ENCODE measurements at places on chromosomes 7 and 10.

DNA sequence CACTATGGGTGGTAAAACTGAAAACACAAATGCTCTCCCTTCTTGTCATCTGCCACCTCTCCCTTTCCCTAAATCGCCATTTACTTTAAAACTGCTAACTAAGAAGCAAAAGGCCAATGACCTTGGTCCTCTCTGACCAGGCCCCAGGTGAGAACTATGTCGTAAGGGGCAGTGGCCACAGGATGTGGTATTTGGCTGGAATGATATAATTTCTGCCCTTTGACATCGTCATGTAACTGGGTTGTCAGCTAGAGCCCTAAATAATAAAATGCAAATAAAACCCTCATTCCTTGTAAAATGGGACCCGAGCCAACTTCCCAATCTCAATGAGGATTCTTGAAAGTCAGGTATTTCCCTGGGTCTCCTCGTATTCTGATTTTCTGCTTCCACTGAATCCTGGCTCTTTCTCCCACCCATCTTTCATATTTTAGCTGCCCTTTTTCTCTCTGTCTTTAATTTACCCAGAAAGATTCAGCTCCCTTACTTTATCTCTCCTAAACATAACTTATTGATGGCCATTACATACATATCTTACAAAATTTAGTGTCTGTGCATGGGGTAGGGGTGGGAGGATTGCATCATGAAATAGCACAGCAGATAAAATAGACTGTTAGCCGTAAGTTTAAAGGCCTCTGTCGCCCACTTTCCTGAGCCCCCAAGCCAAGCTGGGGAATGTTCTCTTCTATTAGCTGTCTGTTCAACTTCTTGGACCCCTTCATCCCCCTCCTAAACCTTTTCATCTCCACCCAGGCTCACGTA lies 3.2 kb upstream of the EEPD1 start:
- DNase-seq: no peak

DNA sequence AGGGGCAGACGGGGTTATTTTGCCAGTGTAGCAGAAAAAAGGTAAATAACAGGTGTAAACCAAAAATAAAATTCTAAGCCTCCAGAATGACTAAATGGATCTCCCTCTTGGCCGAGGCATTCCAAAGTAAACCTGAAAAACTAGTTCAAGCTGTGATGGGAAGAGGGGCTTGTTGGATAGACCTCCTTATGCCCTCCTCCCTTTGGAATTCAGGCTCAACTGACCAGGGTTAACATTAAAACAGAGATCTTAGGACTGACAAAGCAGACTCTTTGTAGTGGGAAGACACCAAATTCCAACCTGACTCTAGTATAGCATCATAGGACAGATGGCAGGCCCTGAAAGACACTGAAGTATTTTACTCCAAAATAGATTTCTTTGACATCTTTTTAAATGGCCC lies 113.8 kb upstream of the ITGB1 start:
- no peak for DNase-seq

DNA sequence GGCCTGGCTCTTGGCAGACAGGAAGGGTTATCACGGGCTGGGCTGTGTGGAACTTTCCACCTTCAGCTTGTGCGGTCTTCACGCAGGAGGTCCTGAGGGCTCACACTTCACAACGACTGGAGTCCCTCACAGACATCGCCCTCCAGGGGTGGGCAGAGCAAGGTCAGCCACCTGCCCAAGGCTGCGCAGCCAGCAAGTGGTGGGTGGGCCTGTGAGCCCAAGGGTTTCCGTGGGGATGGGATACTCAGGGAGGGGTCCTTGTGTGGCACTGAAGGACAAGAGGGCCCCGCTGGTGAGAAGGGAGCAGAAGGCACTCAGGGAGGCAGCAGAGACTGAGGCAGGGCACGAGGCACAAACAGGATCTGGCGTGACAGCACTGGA lies 22.0 kb downstream of the PDIA4 start:
- DNase-seq: no peak

DNA sequence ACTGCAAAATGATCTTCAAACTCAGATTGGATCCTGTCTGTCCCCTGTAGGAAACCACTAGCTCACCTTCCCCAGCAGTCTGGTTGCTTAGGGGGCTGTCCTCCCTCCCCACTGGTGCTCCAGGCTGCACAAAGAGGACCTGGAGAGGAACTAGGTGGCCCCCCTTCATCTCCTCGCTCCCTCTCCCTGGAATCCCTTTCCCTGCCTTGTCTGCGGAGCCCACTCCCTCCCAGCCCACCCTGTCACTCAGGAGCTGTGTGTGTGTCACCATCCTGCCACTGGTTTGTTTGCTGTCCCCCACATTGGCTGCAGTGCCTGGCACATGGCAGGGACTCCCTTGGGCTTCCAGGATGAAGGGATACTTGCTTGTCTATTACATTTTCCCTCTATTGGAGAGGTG lies 35.5 kb upstream of the ZMIZ2 start:
- DNase-seq: no peak

DNA sequence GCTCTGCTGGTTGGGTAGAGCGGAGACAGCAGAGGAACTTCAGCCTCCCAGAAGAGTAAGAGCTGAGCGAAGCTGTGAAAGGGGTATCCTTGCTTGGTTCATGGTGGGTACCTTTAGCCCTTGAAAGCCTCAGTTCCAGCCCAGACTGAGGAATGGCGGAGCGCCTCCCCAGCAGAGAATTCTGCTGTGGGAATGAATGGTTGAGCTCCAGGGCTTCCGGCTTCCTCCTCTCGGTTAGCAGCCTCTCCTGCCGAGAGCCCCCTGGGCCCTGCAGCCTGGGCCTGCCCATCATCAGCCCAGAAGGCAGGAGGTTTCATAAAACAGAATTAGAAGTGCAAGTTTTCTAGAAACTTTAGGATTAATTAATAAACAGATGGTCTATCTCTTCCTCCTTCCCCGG lies 79.9 kb upstream of the ANLN start:
- DNase-seq: no peak

DNA sequence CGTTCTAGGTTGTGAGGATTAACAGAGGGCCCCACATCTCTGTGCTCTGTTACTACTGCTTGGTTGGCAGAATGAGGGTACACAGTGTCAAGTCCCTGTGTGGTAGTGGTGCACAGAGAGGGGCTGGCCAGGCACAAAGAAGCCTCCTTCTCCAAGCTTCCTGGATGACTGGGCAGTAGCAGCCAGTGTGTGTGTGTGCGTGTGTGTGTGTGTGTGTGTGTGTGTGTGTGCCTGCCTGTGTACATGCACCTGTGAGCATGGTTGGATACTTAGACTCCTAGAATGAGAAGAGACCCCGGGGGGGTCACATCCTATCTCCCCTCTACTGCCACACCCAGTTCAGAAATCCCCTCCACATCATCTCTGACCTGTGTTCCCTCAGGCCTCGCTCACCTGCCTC lies 146.7 kb upstream of the UNC5B start:
- DNase-seq: no peak

DNA sequence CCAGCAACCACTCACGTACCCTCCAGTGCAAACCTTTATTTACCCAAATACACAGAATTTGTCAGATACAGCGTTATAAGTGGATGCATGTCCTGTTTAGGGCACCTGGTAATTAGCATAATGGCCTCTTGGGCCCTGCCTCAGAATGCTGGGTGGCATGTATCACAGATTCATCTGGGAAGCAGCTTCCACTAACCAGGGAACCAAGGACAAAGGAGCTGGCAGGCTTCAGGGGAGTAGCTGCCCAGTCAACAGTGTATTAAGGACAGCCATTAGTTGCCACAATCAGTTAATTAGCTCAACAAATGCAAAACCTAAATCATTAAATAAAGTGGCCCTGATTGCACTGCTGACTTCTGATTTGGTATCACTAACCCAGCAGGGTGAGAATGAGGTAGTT lies 105.7 kb downstream of the RAPGEF5 start:
- DNase-seq: no peak

DNA sequence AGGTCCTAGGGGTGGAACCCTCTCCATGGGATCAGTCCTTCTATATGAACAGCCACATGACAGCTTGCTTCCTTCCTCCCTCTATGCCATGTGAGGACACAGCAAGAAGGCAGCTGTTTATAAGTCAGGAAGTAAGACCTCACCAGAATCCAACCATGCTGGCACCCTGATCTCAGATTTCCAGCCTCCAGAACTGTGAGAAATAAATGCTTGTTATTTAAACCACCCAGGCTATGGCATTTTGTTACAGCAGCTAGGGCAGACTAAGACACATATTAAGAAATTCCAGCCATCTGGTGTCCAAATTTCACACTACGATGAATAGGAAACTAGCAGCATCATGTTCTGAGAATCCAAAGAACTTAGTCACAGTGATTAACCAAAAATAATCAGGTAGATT lies 140.1 kb downstream of the ZFAND4 start:
- no peak for DNase-seq

DNA sequence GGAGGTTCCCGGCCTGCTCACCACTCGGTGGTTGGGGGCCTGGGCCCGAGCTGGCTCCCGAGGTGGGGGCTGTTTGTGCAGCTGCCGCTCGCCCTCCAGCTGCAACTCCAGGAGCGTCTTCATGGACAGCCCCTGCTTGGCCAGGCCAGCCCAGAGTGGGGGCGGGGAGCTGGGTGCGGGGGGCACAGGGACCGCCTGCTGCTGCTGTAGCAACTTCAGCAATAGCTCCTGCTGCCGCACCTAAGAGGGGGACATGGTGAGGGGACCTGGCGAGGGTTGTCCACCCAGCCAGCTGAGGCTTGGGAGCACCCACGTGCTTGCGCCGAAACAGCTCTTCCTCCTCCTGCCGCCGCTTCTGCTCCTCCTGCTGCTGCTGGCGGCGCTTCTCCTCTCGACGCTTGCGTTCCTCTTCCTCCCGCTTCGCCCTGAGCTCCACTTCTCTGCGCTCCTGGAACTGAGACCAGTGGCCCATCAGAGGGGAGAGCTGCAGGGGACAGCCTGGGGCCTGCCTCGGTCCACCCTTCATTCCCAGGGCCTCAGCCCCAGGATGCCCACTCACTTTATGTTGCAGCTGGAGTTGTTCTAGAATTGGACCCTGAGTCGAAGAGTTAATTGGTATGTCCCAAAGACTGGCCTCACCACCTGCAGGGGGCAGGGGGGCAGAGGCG lies 9.6 kb downstream of the GNB2 start:
- DNase-seq: no peak

DNA sequence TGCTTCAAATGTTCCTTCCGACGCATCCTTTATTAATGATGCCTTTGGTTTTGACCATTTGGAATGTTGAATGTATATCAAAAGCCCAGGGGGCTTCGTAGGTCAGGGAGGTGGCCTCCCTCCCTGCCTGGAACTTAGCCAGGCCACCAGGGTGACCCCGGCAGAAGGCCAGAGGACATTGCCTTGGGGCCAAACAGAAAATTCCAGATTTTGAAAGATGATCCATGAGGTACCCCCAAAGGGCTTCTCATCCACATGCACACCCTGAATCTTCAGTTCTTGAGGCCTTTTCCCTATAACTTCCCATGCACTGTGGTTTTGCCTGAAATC lies 171.7 kb downstream of the ADAM12 start:
- DNase-seq: no peak

- peak; percentile 73 for DNase-seq
Measured at GRCh38 chr7:83921941-83922607, 272.5 kb downstream of the SEMA3A start.

GRCh38 chr7:78218051-78218450 lies 419.5 kb downstream of the PHTF2 start:
- DNase-seq: peak; percentile 66

DNA sequence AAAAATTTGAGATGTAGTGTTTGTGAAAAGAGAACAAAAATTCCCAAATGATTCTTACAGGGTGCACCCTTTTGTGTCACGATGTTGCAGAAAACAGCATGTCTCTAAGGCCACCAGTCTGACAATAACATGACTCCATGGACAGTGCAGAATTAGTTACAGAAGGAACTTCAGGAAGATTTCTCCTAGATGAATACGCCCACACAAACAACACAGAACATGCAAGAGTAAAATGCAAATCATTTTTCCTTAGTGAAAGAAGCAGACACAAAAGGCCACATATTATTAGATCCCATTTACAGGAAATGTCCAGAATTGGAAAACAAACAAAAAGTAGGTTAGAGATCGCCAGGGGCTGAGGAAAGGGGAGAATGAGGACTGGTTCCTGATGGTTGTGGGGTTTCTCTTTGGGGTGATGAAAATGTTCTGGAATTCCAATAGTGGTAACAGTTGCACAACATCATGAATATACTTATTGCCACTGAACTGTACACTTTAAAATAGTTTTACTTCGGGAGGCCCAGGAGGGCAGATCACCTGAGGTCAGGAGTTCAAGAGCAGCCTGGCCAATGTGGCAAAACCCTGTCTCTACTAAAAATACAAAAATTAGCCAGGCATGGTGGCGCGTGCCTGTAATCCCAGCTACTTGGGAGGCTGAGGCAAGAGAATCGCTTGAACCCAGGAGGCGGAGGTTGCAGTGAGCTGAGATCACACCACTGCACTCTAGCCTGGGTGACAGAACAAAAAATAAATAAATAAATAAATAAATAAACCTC lies 10.2 kb downstream of the ZC3HAV1 start:
- peak; percentile 59 for DNase-seq

GRCh38 chr10:31190488-31190887 lies 128.5 kb upstream of the ZEB1 start:
- DNase-seq: no peak

GRCh38 chr10:9845075-9845474 lies 1172.6 kb upstream of the CELF2 start:
- no peak for DNase-seq

GRCh38 chr10:73887294-73888039 lies 13.1 kb upstream of the CAMK2G start:
- peak; percentile 98 for DNase-seq

DNA sequence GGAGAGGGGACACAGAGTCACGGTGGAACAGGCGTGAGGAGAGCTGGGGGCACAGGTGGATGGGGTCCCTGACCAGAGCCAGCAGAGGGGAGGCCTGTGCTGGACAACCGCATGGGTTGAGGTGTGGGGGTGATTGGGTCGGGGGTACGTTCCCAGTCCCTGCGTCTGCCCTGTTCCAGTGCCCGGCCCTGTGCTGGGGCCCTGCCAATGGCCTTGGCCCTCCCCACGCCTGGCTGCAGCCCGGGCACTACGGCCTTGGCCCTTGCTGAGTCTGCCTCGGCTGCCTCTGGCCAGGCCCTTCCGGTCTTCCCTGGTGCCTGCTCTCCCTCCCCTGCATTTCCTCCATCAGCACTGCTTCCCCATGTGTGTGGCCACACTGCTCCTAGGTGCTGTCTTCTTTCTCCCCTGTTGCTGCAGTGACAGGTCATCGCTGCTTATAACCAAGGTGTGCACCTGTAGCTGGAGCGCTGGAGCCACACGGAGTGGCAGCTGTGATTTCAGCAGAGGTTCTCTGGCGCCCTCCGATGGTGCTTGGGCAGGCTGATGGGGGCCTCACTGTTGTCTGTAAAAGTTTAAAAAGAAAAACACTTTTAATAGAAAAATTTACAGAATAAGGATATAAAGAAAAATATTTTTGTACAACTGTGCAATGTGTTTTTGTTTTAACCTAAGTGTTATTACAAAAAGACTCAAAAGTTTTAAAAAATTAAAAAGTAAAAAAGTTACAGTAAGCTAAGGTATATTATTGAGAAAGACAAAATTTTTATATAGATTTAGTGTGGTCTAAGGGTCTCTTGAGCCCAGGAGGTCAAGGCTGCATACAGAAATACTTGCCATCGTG lies 45.2 kb upstream of the BHLHA15 start:
- peak; percentile 57 for DNase-seq
